ENCODE measurements at places on chromosomes 16 and 17. TPM values are rescaled to one million over a fixed set of nuclear protein-coding genes. Genes with fewer than 3 reads are reported as not detected.

DNA sequence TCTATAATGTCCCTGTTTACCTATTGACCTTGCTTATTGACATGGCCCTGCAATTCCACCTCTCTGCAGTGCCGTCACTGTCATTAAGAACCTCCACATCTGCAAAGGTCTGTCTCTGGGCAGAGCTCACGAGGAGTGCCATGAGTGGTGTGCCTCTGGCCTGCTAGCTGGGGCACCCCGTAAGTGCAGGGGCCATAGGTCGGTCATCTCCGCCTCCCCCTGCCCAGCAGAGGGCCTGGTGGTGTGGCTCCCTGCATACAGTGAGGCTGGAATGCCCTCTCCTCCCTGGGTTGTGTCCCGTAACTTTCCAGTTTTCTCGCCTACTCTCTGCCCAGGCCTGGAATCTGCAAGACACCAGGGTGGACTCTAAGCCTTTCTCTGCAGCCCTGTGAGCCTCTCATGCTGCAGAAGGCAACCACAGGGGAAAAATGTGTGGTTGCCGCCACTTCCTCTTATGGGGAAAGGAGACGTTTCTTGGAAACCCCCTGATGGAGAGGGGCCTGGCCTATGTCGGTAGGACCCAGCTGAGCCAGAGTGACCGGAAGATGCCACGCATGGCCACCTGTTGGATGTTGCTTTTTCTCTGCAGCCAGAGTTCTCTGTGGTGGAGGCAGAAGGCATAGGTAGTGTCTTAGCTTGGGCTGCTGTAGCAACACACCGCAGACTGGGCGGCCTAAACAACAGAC is 2.7 kb upstream of the SNX20 start:
- no peak for DNase-seq

Gene METTL9
- 164 TPM for total RNA-seq

DNA sequence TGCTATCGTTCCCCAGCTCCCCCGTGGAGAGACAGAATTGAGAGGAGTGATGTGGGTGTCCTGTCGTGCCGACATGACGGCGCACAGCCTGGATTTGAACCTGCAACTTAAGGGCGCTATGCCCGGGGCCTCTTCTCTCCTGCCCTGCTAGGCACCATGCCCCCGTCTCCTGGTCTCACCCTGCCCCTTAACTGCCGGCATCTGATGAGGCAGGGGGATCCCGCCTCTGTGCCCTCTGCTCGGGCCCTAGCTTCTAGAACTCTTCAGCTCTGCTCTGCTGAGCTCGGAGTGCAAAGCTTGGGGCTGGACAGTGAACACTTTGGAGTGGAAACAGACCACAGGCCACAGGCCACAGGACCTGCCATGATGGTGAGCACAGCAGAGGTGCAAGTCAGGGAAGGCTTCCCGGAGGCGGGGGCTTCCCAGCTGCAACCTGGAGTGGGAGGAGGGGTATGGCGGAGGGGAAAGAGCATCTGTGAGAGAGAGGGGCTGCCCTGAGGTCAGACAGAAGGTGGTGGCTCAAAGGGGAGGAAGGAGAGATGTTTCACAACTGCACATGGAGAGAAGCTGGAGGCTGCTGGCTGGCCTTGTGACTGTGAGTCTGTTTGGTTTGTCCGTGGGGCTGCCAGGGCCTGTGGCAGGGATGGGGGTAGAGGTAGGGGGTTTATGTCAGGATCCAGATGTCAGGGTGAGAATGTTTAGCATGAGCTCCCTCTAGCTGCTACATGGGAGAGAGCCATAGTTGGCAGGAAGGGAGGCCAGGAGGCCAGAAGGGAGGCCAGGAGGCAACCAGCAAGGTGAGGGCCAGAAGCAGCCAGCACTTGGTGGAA is 107.8 kb downstream of the CRLF3 start:
- DNase-seq = no peak

DNA sequence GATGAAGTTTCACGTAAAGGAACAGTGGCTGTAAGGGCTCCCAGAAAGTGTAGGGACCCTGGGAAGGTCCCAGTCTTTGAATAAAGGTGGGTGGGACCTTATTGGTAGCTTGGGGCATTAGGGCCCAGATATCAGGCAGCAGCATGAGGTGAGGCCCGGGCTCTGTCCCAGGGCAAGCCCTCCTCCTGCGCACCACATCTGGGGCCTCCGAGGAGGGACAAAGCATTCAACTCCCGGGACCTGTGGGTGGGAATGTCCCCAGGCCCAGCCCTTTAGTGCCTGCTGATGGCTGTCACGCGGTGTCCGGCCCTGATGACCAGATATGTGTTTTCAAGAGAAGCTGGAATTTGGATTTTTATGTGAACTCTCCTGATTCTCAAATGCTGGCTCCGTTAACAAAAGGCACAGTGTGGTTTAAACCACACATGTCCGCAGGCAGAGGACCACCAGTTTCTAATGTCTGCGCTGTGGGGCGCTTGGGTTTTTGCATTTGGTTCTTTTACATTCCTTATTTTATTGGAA is 30.4 kb downstream of the RAI1 start:
- no peak for DNase-seq

DNA sequence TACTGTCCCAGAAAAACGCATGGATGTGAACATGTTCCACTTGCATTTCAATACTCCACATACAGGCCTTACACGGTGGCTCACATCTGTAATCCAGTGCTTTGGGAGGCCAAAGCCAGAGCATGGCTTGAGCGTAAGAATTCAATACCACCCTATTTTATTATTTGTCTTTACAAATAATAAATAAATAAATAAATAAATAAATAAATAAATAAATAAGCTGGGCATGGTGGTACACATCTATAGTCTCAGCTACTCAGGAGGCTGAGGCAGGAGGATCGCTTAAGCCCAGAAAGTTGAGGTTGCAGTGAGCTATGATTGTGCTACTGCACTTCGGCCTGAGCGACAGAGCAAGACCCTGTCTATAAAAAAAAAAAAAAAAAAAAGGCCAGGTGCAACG is 53.9 kb downstream of the PLXDC1 start:
- DNase-seq = no peak

- no peak for DNase-seq
These were observed 5.0 kb downstream of the TTLL6 start for GRCh38 chr17:48812001-48812400.

DNA sequence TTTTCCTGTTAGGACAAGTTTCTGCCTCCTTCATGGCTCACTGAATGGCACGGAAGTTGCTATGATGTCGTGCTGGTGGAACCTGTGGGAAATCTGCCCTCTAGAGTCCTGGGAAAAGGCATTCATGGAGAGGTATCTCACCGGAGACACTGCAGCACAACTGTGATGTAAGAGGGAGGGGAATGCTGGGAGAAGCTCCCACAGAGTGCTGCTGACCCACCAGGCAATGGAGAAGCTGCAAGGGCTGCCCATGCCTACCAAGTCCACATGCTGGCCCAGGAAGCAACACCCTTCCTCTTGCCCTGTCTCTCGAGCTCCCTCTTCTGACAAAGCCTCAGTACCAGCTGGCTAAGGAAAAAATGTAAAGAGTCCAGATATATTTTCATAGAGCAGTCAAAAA is 45.2 kb upstream of the SLC5A11 start:
- no peak for DNase-seq

DNA sequence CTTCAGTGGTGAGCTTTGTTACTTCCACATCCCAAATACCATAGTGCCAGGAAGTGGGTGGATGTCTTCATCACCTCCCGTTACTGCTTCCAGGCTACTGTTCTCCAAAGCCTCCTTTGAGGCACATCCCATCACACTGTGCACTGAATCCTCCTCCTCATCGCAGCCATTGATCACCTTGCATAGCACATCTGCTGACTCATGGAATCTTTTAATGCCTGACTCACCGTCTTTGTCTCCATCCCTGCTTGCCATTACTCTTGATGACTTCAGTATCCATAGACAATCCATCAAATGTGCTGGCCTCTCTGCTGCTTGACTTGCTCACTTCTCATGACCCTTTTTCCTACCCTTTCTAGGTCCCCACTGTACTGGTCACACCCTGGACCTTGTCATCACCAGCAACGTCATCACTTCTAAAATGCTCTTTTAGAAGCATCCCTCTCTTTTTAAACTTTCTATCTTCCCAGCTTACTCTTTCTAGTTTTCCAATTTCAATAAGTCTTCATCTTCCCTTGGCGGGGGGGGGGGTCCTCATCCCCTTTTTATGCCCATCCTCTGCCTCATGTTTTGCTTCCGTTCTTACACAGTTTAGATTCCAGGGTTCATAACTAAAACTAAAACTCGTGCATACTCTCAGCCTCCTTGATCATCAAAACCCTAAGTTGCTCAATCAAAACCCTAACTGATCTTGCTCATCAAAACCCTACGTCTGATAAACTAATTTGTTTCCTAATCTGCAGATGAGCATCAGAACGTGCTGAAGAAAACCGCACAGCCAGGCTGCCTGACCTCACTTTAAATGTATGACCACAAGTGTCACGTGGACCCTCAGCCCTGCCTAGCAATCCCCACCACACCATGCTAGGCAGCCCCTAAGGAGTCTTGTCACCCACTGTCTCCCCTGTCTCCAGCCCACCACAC is 289.7 kb upstream of the ZFHX3 start:
- no peak for DNase-seq

DNA sequence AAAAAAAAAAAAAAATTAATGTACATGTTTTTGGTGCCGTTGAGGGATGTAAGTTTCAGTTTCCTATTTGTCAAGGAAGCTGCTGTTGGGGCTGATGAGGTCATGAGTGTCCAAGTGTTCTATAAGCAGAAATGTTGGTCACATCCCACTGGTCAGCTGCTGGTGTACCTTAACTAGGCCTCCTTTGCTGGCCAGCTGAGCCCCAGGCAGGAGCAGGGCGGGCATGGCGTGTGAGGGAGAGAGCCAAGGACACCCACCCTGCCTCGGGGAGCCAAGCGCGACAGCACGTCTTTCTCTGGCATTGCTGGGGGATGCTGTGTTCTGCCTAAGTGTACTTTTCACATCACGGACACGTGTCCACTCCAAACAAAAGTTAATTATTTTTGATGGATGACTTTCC is 108.1 kb upstream of the CDC42EP4 start:
- DNase-seq = no peak

Gene BCAR1
- 51.9 TPM for total RNA-seq

- DNase-seq = no peak
These were observed 17.8 kb upstream of the CIBAR2 start for GRCh38 chr16:85129876-85130704.

Gene DPEP3
- not detected for total RNA-seq

Gene TP53TG3C
- not detected for total RNA-seq

GRCh38 chr16:84404324-84404723 is 36.0 kb downstream of the ATP2C2 start:
- DNase-seq = no peak

- no peak for DNase-seq
These were observed 244.0 kb downstream of the CPPED1 start for GRCh38 chr16:12559714-12560113.

DNA sequence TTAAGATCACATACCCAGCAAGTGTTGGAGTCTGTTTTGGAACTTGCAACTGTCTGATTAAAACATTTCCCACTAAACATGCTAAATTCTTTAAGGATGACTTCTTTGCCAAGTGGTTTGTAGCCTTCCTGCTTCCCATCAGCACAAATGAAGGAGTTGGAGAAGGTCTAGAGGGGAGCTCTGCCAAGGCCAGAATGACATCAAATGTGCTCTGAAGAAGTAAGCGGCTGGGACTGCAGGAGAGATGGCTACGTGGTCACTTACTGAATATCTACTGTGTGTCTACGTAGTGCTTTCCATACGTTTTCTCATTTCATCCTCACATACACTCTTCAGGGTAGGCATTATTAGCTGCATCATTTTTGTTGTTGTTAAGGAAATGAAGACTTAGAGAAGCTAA is 135.7 kb upstream of the NLRP1 start:
- no peak for DNase-seq

GRCh38 chr16:49754495-49755312 is 101.2 kb downstream of the ZNF423 start:
- DNase-seq = no peak

Gene B4GALNT2
- total RNA-seq = not detected

All from esophagus squamous epithelium (tissue), 5 donors.